ENCODE measurements at places on chromosomes 2 and 18.

DNA sequence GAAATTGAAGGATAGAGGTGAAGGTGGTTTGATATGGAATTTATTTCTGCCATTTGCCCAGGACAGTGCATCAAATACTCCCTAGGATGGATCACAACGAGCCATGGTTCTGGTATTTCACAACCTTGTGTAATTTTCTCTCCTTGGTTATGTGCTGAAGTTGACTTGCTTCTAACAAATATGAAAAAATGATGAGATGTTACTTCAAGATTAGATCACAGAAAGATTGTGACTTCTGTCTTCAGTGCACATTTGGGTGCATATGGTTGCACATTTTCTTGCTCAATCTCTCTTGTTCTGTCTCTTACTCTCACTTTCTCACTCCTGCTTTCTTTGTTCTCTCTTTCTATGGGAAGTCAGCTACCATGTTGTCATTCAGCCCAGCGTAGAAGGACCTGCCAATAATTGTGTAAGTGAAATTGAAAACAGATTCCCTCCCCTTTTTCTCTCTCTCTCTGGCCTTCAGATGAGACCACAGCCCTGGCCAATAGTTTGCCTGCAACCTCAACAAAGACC lies 104.6 kb upstream of the RMDN2 start:
- DNase-seq = no peak

GRCh38 chr2:212520340-212520739 lies 18.3 kb downstream of the ERBB4 start:
- no peak for DNase-seq

- DNase-seq = no peak
Measured at GRCh38 chr2:205687641-205687956, 5.3 kb downstream of the NRP2 start.

- no peak for DNase-seq
Measured at GRCh38 chr2:109712746-109713145, 81.4 kb upstream of the RGPD5 start.

- DNase-seq = no peak
Measured at GRCh38 chr2:198775737-198776136, 682.0 kb downstream of the SATB2 start.

DNA sequence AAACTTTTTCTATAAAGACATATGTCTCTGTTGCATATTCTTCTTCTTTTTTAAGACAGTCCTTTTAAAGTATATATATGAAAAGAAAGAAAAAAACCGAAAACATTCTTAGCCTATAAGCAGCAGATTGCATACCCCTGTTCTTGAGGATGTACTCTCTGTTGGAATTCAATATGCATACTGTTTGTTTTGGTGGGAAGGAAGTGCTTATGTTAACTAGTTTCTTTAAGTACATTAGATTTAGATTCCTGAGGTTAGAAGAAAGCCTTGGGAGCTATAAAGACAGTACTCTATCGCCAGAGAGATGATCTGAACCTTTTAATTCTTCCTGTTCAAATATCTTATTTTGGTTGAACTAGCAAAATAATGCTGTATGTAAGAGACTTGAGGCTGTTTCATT lies 46.8 kb upstream of the TBR1 start:
- DNase-seq = no peak

- peak; percentile 59 for DNase-seq
Measured at GRCh38 chr2:19868701-19869580, 32.8 kb downstream of the TTC32 start.

GRCh38 chr2:116674188-116674587 lies 1140.3 kb upstream of the DDX18 start:
- no peak for DNase-seq

DNA sequence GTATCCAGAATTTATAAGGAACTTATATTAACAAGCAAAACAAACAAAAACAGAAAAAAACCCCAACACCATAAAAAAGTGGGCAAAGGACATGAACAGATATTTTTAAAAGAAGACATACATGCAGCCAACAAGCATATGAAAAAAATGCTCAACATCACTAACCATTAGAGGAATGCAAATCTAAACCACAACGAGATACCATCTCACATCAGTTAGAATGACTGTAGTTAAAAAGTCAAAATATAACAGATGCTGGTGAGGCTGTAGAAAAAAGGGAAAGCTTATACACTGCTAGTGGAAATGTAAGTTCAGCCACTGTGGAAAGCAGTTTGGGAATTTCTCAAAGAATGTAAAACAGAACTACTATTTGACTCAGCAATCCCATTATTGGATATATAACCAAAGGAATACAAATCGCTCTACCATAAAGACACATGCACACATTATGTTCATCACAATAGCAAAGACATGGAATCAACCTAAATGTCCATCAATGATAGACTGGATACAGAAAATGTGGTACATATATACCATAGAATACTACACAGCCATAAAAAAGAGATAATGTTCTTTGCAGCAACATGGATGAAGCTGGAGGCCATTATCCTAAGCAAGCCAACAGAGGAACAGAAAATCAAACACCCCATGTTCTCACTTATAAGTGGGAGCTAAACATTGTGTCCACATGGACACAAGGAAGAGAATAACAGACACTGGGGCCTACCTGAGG lies 25.3 kb downstream of the PREPL start:
- DNase-seq = no peak

Measured in activated CD4-positive, alpha-beta T cell treated with anti-CD3 and anti-CD28 coated beads, Interleukin-2, amount 50 U/mL, for 1 hour (primary cell).